ENCODE measurements at places on chromosomes 7 and 10. TPM values are rescaled to one million over a fixed set of nuclear protein-coding genes. Genes with fewer than 3 reads are reported as not detected.

TET1 gene
- 0.58 TPM for polyA plus RNA-seq

CPEB3 gene
- polyA plus RNA-seq, result 2.5 TPM

SCRN1 gene
- polyA plus RNA-seq, result 8.9 TPM

COL28A1 gene
- not detected for polyA plus RNA-seq

PILRA gene
- not detected for polyA plus RNA-seq

KIAA1217 gene
- not detected for polyA plus RNA-seq

LIPN gene
- polyA plus RNA-seq, result 0.30 TPM

ATG9B gene
- polyA plus RNA-seq, result 11.2 TPM

TRIM74 gene
- polyA plus RNA-seq, result not detected

TMEM225B gene
- polyA plus RNA-seq, result 1.1 TPM

IFIT5 gene
- polyA plus RNA-seq, result 22.2 TPM

Data from naive B cell (primary cell).